Activated naive CD4-positive, alpha-beta T cell treated with Interleukin-2 at 50 U/mL for 16 hours (primary cell): ENCODE measurements at places on chromosomes 11 and 22.

- no peak for DNase-seq
Measured at GRCh38 chr11:76480241-76480640, 35.4 kb downstream of the EMSY start.

DNA sequence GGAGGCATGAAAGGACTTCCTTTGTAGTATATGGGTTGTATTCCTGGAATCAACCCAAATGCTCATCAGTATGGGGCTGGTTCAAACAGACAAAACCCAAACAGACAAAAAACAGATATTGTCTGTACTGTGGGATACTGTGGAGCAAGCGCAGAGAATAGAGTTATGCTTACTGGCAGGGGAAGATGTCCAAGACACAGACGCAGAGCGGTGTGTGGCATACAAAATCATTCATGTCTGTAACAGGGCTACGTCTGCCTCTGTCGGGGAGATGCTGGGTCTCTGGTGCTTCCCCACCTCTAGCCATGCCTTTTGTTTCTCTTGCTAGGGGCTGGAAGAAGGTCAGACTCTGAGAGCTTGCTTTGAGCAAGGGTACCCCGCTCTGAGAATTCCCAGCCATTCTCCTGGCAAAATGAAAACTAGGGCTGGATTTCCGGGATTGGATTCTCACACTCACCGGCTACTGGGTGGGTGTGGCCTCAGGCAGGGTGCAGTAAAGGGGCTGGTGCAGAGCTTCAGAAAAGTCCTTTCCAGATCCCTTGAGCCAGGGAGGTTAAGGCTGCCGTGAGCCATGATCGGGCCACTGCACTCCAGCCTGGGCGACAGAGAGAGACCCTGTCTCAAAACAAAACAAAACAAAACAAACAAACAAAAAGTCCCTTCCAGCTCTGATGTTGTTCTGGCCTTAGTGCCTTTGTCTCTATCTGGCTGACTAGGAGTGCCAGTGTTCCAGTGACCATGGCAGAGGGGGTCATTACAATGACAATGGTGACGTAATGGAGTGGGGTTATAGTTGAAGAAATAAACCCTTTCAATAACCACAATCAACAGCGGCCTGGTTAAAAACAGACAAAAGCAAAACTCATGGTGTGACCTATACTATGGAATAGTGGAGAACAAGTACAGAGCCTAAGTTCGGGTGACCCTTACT is 2.9 kb upstream of the ABCC8 start:
- DNase-seq = no peak

- no peak for DNase-seq
Measured at GRCh38 chr11:80586464-80586863, 1145.6 kb upstream of the TENM4 start.

DNA sequence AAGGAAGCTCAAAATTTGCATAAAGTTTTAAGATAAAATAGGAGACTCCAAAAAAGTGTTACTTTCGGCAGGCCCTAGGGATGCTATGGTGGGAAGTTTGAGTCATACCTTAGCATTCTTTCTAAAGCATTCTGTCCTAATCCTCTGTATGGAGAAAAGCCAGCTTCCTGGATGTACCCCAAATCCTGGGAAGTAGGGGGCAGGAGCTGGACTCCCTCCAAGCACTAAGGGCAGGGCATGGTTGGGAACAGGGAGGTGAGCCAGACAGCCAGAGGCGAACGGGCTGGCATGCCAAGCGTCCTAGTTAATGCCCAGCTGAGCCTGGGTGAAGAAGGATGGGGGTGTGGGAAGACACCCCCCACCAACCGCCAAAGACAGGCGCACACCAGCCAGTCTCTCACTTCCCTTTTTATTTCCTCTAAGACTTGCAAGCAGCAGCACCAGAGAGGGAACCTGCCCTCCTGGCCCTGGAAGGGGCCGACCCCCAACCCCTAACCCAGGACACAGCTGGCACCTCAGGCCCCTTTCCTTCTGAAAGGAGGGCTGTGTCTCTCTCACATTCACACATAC is 23.9 kb downstream of the RTN4RL2 start:
- DNase-seq = no peak

DNA sequence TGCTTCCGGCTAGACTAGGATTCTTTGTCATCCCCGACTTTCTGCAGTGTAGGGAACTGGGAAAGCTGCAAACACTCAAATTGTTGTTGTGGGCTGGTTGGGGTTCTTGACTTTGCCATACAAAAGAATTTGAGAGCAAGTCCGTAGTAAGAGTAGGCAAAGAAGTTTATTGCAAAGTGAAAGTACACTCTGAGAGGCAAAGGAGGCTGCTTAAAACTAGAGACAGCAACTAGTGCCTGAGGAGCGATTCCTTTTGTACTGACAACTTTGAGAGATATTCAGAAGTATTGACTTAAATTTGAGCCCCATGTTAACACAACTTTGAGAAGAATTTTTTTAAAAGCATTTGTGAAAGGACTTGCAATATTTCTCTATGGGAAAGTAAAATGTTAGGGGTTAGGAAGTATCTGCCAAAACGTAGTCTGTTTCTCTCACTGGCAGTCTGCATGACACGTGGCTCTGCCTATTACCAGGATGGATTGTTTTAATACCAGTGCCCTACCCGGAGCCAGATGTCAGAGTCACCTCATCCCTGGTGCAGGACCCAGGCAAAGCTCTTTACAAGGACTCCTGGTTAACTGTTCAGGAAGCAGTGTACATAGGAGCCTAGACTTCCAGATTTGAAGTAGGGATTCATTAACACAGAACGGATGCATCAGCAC is 85.0 kb upstream of the CLPB start:
- no peak for DNase-seq

DNA sequence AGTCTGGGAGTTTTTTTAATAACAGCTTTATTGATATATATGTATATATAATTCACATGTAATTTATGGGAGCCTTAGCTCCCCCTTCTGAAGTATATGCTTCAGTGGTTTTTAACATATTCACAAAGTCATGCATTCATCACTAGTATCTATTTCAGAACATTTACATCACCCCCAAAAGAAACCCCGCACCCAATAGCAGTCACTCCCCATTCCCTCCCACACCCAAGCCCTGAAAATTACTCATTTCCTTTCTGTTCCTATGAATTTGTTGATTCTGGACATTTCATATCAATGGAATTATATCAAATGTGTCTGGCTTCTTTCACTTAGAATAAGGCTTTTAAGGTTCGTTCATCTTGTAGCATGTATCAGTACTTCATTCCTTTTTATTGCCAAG is 35.6 kb upstream of the SYT7 start:
- DNase-seq = no peak

DNA sequence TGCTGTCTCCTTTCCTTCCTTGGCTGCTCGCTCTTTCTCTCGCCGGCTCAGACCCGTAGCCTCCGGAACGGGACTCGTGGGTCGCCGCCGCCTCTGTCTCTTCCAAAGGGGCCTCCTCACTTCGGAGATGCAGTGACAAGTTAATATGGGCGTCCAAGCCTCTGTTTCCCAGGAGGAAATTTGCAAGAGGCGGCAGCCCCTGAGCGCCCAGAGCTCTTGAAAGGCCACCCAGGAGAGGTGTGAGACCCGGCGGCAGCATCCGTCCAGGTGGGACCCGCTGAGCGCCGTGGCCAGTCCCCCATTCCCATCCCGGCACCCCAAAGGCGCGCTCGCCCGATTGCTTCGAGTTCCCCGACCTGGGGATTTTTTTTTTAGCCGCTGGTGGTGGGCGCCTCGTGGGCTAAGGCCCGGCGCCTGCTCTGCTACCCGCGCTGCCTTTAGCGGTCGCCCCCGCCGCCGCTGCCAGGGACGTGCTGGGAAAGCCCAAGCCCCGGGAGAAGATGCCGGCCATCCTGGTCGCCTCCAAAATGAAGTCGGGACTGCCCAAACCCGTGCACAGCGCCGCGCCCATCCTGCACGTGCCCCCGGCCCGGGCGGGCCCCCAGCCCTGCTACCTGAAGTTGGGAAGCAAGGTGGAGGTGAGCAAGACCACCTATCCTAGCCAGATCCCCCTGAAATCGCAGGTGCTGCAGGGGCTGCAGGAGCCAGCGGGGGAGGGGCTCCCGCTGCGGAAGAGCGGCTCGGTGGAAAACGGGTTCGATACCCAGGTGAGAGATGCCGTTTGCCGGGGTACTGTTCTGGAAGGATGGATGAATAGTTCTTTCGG is 772 bp downstream of the NAV2 start:
- DNase-seq = no peak

DNA sequence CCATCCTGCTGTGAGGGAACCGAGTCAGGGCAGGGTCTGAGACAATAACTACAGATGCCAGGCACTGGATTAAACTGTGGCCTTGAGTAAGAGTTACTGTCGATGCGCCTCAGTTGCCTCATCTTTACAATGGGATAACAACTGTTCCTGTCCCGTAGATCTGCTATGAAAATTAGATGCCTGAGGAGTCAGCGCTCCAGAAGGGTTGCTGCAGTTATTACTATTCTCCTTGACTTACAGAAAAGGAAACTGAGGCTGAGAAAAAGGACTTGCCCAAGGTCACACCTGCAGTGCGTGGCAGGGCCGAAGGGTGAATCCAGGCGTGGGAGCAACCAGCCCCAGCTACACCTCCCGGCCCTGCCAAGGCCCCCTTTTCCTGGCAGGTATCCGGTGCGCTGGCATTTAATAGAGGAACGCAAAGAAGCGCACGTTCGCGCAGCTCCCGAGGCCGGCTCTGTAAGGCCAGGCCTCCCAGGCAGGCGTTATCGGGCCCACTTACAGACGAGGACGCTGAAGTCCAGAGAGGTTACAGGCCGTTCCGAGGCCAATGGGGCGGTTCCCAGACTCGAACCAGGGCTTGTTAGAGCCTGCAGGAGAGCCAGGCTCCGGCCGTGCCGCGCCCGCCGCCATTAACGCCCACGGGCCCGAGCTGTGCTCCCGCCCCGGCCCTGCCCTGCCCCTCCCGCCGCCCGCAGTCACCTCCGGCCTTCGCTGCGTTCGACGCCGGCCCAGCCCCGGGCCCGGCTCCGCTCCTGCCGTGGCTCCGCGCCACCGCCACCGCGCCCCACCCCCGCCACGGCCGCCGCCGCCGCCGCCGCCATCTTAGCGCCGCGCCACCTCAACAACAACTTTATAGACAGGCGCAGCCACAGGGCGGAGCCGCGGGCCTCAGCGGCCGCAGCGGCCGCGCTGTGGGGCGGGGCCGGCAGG is at the start of gene C11orf68:
Gene C11orf68, minus strand, starts transcription at position 852 of the 930 bp plus-strand sequence. Its CDS starts 31 bp downstream, at position 821.
- DNase-seq = no peak

GRCh38 chr11:106733635-106734034 is 284.6 kb downstream of the GUCY1A2 start:
- no peak for DNase-seq

GRCh38 chr11:126619516-126619915 is 264.0 kb downstream of the ST3GAL4 start:
- DNase-seq = no peak

DNA sequence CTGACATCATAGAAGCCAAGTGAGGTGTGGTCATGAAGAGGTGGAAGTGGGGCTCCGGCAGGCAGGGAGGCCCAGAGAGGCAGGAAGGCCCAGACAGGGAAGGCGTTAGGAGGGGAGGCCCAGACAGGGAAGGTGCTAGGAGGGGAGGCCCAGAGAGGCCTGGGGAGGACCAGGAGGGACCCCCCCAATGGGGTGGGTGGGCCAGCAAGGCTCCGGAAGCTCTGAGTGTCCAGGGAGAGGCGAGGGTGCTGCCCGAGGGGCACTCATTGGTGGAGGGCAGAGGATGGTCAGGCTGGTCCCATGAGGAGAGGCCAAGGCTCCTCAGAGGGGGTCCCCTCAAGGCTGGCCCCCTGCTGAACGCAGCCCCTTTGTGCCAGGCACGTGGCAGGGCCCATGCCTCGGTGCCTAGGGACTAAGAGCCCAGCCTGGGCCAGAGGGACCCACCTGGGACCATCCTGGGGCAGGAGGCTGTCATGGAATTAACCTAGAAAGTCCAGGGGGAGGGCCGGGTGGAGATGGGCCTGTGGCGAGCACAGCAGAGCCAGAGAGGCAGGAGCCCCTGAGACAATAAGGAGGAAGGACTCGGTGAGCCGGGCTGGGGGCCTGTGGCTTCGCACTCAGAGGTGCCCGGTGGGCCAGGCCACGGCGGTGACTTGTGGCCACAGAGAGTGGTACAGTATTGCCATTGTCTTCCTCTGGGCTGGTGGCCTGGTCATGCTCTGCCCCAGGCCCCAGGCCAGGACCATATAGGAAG is 12.2 kb downstream of the PHLDA2 start:
- no peak for DNase-seq

- no peak for DNase-seq
Measured at GRCh38 chr22:27748751-27749191, 52.8 kb downstream of the MN1 start.

DNA sequence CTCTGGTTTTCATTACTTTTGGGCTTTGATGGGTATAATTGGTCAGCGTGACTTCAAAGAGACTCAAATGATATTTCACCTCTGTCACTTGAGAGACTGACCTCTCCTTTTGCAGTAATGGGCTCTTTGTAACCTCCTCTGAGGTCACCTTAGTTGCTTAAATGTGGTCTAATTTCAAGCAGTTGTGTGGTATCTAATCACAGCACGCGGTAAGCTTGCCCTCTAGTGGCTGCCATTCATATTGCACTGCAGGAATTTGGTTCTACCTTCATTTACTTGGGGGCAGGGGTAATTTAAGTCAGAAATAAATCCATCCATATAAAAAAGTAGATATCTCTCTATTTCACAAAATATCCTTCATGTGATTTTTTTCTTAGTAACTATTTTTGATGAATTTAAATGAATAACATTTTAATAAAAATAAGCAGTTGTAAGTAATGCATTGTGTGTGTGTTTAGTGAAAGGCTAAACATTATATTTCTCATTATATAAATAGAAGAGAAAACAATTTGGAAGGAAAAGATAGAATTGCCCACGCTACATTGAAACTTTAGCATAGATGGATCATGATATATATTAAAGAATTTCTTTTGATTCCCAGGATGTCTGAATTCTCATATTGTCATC is 55.0 kb upstream of the ANO3 start:
- no peak for DNase-seq

- DNase-seq = no peak
Measured at GRCh38 chr11:72985645-72986044, 156.5 kb downstream of the FCHSD2 start.

DNA sequence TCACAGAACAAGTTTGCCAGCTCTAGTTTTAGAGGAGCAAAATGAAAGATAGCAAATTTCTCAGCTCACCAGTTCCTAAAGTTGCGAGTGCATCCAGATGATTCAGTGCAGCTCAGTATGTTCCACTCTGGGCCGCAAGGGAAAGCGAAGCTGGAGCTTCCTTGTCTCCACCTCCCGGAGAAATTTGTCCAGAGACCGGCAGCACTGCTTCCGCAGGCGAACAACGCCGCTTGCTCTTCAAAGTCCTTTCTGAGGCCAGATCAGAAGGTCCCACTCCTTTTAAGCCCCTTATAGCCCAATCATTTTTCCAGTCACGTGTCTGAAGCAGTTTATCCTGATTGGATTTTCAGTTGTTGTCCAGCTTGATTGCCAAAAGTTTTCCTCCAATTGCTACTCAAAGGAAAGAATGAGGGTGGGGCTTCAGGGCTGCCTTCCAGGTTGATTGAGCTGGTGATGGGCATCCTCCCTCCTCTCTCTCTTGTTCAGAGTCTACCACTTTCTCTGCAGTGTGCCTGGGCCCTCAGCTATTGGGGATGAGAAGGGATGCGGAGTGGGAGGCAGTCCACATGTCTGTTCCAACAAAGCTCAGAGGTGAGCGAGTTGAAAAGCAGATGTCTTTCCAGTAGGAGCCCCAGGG is at the start of gene ZNF280A:
Gene ZNF280A, minus strand, starts transcription at position 251 of the 637 bp plus-strand sequence. CDS start 4,640 bp downstream, outside the sequence.
- DNase-seq = no peak
